AML-193 (cell line): ENCODE measurements at places on chromosomes 2 and 18.

- no peak for DNase-seq
Measured at GRCh38 chr18:61852496-61852895, 40.3 kb downstream of the RNF152 start.

GRCh38 chr2:182941919-182942318, 75.5 kb upstream of the FRZB start:
- DNase-seq: no peak

DNA sequence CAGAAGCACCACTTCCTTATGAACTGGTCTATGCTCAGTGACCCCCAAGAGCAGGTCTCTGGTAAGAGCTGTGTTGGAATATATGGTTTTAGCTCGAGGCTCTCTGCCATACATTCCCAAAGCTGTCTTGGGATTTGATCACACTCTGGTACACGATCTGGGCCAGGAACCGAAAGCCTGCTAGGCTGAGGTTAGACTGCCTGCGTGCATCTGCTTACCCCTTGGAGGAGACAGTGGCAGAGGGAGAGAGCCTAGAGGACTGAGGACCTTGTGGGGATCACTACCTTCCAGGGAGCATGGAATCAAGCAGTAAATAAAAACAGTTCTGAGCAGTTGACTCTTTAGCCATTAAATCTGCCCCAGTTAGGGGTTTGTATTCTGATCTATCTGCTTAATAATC, 63.7 kb downstream of the ZNF532 start:
- no peak for DNase-seq

GRCh38 chr2:171104379-171104778, 56.3 kb downstream of the TLK1 start:
- no peak for DNase-seq

DNA sequence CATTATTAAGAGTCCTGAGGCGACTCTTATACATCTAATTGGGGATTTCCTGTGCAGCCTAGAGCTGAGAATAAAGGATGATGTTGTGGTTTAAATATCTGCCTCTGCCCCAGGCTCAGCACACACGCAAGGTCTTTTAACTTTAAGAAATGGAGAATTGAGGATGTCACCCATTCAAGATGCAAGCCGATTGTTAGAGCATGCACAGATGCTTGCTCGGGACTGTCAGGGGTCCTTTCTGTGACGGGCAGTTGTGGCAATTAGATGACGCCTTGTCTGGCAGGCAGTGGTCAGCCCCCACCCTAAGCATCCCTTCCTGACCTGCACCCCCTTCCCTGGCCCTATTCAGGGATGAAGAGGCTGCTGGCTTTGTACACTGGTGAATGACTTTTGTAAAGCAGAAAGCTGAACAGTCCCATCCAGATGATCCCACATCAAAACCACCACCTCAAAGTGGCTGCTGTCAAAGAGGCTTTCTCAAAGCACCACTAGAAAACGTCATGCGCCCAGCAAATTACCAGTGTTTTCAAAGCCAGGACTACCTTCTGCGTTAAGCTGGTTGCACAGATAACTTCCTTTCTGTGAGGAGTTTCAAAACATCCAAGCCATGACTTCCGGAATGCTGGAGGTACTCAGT, 23.7 kb downstream of the FAM178B start:
- DNase-seq: peak; percentile 47

- no peak for DNase-seq
Measured at GRCh38 chr18:80171054-80171872, 62.2 kb downstream of the ADNP2 start.

DNA sequence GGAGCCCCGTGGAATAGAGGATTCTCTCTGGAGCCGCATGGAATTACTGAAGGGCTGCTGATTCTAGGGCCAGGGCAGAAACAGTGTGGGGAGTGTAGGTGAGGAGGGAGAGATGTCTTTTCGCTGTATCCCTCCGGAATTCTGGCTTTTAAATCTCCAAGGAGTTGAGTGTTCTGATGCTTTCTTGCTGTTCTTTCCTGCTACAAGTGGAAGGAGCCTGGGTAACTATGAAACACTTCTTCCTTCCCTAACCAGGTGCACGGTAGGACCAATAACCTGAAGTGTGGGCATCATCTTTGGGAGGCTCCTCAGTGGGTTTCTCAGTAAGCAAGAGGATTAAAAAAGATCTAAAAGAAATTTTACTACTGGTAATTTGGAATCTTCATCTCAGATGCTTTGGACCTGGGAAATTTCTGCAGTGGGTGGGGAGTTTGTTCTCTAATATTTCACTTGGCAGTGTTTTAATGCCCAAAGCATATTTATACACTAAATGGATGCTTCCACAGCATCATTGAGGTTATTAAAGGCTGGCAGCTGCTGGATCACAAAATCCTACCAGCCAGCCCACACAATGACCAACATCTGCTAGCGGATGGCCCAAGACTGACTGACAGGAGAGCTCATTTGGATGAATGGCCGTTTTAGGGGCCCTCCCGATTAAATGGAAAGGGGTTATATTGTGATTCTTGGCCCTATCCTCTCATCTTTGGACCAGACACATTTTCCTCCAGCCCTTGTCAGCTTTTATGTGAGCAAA, 2.1 kb downstream of the EML6 start:
- no peak for DNase-seq

DNA sequence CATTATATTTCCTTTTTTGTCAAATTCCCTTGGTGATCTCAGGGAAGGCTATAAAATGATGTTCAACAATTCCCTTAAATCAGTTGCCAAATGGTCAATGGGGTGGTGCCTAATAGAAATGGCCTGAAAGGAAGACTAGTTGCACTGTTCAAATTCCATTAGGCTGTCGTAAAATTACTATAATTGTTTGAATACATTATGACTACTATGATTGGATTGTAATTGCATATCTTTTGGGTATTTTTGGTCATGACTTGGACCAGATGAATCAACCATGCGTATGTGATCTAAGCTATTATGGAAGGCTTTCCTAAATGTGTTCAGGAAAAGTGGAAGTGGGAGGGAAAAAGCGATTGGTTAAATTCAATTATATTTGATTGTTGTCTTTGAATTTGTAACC, 41.3 kb upstream of the KCNE4 start:
- DNase-seq: no peak
